ENCODE measurements at places on chromosomes 11 and 22.

DNA sequence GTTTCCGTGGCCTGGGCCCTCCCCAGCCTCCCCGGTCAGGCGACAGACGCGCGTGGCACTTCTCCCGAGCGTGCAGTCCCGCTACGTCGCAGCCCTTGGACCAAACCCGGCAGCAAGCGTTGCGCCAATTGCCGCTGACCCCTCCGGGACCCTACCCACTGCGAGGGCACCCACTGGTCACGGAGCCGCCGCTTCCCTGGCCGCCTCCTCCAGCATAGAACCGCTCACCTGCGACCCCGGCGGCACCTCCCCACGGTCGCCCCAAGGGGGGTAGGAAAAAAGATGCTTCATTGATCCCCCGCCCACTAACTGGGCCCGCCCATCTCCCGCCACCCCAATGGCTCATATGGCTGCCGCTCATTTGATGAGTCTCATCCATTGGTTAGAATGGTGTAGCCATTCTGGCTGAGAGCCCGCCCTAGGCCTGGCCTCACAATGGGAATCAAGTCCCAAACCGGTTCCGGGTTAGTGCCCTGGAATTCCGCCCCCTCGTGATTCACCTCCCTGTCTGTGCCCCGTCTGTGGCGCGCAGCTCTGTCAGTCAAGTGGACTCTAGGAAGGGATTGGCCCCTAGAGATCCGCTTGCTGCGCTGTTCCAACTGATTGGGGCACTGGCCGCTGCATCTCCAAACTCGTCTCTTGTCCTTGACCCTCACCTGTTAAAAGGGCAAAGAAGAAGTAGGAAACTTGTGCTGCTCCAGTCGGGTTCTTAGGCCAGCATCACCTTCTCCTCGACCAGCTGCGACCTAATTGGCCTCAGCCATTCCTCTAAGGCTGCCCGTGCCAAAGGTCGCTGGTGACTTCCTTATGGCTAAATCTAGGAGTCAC lies at the start of gene MSANTD4:
TSS of gene MSANTD4 (minus strand) at position 274 of the 828 bp plus-strand sequence. CDS start 11,323 bp downstream, outside the sequence.
- DNase-seq, result peak; percentile 81

DNA sequence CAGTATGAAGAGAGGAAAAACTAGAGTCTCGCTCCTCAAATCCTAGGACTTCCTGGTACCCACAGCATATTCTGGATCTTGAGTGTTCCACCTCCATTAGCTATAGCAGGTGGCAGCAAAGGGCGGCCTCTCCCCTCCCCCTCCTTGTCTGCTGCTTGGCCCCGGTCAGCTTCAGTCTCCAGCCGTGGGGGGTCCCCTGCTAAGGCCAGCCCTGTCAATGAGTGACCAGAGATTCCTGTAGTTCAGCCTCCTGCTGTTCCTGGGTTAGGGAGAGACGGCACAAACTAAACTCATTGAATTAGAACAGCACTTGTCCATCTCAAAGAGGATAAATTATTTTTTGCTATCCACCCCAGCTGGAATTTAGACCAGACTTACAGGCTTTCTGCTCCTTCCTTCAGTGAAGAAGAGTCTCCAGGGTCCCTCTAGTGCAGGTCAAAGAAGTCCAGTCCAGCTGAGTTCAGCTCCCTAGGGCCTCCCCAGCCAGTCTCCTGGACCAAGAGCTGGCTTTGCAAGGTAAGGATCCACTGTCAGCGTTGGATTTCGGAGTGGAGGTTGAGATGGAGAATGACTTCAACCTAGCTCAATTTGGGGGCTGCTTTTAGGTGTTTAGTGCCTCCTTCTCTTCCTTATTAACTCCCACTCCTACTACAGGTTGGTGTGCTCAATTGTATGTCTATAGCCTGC lies 1.1 kb upstream of the PHLDB1 start:
- DNase-seq, result no peak

GRCh38 chr11:1519028-1520010 lies 32.7 kb upstream of the MOB2 start:
- no peak for DNase-seq

DNA sequence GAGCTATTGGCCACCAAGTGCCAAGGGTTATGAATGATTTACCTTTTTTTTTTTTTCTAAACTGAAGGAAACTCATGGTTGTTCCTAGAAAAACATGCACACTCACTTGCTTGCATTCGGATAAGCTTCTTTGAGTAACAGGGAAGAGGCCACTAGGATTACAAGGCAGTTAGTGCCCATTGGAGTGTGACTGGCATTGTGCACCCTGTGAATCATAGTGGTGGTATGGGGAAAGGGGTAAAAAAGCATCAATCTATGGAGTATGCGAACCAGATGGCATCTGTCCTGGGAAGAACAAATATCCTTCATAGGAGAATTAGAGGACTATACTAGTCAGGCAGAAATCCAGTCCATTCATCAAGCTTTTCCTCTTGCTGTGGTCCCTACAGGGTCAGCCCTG lies 24.2 kb downstream of the CD44 start:
- DNase-seq, result no peak

DNA sequence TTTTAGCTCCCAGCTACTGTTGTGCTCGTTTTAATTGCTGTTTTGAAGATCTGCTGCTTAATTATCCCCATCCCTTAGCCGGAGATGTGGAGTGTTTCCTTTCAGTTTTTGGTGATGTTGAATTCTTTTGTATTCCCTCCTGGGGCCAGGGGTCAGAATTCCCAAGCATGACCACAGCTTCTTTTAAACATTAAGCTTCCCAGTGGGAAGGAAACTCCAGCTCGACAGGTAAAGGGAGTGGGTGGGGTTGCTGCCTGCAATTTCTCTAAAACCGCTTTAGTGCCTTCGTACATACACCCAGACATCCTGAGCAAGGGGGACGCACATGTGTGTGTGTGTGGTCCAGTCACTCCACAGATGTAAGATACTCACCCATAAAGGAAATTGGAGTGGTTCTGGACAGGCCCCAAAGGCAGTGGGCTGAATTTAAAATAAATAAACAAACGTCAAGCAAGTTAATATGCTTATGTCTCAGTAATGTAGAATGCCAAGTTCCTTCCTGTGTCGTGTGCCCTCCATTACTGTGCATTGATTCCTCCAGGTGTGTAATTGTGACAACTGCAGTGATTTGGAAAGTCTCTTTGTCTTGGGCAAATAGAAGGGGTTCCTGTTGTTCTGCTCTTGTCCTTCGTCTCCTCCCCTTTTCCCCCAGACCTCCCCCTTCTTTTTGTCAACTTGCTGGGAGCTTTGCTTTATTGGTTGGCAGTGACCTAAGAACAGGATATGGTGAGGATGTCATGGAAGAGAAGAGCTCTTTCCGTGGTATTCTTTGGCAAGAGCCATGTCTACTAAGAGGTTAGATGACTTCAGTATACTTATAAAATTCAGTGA lies 19.2 kb upstream of the ADSL start:
- no peak for DNase-seq

GRCh38 chr11:122038543-122038942 lies 77.5 kb downstream of the BLID start:
- no peak for DNase-seq

GRCh38 chr11:65859812-65860277 lies 388 bp upstream of the MUS81 start:
- no peak for DNase-seq

DNA sequence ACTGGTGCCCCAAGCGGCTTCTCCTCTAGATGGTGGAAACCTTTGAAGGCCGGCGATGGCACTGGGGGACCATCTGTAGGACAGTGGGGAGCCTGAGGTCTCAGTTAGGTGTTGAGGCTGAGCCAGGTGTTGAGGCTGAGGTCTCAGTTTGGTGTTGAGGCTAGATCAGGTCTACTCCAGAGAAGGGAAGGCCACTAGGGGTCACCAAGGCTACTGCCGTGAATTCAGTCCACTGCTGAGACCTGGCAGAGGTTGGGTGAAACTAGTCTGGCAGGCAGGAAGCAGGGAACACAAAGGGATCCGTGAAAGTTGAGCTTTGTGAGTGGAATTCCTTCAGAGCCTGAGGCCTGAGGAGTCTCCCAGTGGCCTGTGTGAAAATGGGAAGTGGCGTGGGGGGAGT lies 123.8 kb upstream of the FGF3 start:
- no peak for DNase-seq

DNA sequence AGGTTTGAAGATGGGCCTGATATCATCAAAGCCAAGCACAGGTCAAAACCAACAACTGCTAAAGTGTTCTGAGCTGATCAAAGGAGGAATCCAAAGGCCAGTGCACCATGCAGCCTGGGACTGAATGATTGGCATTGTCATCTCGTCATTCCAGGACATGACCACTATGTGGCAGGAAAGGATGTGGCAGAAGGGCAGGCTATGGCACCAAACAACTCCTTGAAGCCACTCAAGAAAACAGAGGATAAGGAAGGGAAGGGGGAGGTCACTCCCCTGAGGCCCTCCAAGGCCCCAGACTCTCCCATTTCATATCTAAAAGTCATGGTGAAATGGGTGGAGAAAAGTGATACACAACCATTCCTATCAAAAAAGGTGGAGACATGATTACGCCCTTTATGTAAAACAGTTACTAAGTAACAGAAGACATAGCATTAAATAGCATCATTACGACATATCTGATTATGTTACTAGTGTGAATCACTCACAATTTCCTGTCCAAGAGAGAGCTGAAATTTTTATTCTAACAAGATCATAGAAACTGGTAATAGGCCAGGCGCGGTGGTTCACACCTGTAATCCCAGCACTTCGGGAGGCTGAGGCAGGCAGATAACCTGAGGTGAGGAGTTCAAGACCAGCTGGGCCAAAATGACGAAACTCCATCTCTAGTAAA lies 49.3 kb downstream of the AHNAK start:
- DNase-seq, result no peak

DNA sequence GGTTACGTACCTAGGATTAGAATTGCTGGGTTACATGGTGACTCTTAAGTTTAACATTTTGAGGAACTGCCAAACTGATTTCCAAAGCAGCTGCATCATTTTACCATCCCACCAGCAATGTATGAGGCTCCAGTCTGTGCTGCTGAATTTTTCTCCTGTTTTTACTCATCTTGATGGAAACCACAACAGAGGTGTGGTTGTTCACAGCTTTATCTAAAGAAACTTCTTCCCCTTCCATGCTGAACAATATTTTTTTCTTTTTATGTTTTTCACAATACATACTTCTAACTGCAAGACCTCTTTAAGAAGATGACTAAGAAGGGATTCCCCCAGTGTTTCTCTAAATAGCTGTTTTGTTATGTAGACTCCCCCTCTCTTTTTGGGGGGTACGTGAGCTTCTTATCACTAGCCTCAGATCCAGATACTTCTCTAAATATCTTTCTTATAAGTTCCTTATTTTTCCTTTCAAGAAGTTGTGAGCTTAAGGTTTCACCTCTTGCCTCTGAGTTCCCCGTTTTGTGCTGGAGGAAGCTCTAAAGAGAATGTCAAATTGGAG lies 24.0 kb downstream of the TCP11L1 start:
- no peak for DNase-seq

DNA sequence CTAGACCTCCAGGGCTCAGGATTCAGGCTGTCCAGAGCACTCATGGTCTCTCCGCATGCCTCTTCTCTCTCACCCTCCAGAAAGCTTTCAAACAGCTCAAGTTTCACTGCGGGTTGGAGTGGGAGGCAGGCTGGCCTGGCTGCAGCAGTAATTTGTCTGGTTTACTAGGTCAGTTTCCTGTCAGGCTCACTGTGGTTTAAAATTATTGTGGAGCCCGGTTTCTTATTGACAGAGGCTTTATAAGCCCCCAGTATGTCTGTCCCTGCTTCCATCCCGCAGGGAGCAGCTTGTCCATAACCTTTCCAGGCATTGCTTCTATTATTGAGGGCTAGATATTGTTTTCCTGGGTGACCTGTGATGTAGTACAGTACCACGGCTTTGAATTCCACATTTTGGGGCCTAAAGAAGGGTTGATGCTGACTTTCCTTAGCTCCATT lies 235.3 kb upstream of the SORL1-AS1 start:
- DNase-seq, result no peak

GRCh38 chr22:19808873-19809478 lies 45.7 kb downstream of the GNB1L start:
- no peak for DNase-seq

DNA sequence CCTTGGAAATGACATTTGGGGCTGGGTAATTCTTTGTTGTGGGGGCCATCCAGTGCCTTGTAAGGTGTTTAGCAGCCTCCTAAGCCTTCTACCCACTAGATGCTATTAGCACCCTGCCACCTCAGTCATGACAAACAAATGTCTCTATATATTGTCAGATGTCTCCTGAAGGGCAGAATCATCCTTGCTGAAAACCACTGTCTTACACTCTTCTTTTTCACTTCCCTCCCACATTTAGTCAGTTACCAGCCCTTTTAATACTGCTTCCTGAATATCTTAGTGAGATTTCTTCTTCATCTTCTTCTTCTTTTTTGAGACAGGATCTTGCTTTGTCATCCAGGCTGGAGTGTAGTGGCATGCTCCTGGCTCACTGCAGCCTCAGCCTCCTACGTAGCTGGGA lies 33.1 kb downstream of the TNRC6B start:
- no peak for DNase-seq

All from NCI-H748 treated with DMSO at 0.1 percent for 48 hours (cell line).